ENCODE measurements at places on chromosomes 1 and 21.

GRCh38 chr1:214352838-214353237, 71.9 kb downstream of the SMYD2 start:
- no peak for DNase-seq

- no peak for DNase-seq
Observed at GRCh38 chr21:27825035-27825434, 858.1 kb upstream of the ADAMTS5 start.

DNA sequence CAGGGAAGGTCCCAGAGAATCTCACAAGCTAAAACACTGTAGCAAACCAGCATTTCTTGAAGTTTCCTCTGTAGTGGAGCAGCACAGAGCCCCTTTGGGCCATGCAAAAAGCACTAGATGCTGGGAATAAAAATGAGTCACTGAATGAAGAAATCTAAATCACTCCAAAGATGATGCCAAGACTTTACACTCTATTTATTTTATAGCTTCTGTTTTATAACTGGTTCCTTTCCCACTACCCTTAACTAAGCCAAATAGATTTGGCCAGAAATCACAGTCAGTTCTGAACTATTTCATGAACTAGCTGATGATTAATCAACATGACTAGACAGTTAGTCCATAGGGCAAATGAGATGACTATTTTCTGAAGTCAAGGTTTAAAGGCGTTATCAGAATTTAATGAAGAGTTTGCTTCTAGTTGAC, 89.5 kb downstream of the SCMH1 start:
- DNase-seq, result no peak

DNA sequence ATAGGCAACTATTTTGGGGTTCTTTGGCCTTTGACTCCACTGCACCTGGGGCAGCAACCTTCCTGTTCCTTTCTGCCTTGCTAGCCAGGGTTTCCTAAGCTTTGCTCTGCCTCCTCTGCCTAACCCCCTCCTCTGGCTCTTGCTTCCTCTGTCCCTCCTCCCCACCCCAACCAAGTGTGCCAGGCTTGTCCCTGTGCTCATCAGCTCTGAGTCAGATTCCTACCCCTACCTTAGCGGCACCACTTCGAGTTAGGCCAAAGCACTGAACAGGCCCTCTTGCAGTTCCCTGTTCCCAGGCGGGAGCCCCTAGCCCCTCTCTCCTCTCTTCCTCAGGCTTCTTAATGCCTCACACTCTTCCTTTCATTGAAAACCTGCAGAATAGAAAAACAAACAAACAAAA, 74.8 kb upstream of the HAO2 start:
- DNase-seq, result no peak

GRCh38 chr1:48203287-48203900, 19.1 kb upstream of the SLC5A9 start:
- DNase-seq, result no peak

DNA sequence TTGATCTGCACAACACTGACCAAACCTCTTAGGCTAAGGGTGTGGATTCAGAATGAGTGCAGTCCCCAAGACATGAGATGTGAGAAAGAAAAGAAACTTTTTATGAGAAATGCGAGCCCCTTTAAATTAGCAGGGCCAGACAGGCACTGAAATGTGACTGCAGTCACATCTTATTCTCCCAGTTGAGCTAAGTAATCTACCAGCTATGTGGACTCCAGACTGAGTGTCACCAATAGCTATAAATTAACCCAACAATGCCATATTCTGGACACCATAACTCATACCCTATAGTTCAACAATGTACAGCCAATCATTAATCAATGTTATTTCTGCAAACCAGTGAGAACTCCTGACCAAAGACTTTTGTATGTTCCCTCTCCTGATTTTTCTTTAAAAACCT, 153.2 kb downstream of the COQ8A start:
- no peak for DNase-seq
